ENCODE measurements at places on chromosomes 13 and 19. TPM values are rescaled to one million over a fixed set of nuclear protein-coding genes. Genes with fewer than 3 reads are reported as not detected.
A peak's percentile ranks its signal among the peaks of the same experiment; 100 is the strongest.

DNA sequence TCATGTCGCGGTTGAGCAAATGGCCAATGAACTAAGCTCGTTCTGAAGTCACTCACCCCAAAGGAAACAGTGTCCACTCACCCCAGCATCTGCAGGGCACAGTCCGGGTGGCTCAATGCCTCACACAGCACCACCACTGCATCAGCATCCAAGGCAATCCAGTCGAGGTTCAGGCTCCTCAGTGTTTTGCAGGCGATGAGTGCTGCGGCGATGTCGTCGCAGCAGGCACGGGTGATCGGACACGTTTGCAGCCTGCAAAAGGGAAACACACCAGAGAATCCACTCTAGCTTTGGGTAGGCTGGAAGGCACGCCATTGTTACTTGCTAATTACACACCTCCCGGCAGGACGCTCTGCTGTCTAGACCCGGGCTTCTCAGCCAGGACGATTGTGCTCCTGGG lies 26.5 kb downstream of the NLRP9 start:
- DNase-seq: no peak

Gene EPN1
- 20.8 TPM for total RNA-seq

Gene CASP14
- total RNA-seq: 29.3 TPM

- DNase-seq: no peak
Measured at GRCh38 chr13:74114202-74114601, 20.0 kb downstream of the KLF12 start.

GRCh38 chr13:67140006-67140405 lies 90.1 kb downstream of the PCDH9 start:
- no peak for DNase-seq

DNA sequence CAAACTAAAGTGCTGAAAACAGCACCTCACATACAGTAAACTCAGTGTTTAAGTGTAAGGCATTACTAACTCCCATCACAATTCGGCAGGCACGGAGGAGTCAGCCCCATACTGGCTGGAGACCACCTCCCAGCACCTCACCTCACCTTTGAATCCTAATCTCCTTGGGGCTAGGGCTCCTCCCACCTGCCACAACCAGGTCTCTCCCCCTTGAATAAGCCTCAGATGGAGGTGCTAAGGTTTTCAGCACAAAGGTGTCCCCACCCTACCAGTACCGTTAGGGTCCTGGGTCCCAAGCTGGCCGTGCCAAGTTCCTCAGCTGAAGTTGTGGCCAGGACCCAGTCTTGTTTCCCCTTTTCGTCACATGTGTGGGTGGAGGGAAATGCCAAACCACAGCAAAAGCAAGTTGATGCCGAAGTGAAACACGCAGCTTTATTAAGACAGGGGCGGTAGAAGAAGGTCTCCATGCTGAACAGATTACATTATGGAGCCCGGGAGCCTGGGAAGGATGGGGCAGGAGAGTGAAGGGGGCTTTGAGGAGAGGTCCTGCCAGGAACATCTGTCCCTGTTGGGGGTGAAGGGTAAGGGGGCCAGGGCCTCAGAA lies at the start of gene IGFLR1:
Gene IGFLR1, minus strand, starts transcription at position 332 of the 604 bp plus-strand sequence. CDS start 1,272 bp downstream, outside the sequence.
- no peak for DNase-seq

Gene TSHZ3
- total RNA-seq: 4.8 TPM

Gene ZDHHC20
- total RNA-seq: 102 TPM

DNA sequence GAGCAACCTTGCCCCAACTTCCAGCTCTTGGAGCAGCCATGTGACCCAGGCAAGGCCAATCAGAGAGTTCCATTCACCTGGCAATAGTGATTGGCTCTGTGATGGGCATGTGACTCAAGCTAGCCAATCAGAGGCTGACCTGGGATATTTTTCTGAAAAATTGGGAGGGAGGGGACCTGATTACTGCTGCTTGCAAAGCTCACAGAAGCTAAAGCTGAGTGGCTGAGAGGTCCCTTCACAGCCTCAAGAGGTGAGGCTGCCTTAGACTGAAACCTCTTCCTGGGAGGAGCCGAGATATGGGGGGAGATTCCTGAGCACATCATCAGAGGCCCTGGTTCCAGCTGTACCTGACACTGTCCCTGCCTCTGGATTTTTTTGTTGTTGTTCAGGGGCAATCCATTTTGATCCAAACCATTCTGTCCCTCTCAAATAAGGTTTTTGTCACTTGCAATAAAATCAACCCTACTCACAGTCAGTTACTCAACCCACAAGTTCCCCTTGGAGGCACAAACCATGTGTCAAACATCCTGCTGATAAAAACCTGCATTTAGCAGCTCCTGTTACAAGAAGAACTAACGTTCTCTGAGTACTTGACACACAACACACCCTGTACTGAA lies 4.8 kb downstream of the CIB3 start:
- DNase-seq: no peak

- no peak for DNase-seq
Measured at GRCh38 chr13:55001881-55002280, 1973.3 kb downstream of the OLFM4 start.

Gene ATP4A
- total RNA-seq: not detected

Gene CKM
- 426 TPM for total RNA-seq

DNA sequence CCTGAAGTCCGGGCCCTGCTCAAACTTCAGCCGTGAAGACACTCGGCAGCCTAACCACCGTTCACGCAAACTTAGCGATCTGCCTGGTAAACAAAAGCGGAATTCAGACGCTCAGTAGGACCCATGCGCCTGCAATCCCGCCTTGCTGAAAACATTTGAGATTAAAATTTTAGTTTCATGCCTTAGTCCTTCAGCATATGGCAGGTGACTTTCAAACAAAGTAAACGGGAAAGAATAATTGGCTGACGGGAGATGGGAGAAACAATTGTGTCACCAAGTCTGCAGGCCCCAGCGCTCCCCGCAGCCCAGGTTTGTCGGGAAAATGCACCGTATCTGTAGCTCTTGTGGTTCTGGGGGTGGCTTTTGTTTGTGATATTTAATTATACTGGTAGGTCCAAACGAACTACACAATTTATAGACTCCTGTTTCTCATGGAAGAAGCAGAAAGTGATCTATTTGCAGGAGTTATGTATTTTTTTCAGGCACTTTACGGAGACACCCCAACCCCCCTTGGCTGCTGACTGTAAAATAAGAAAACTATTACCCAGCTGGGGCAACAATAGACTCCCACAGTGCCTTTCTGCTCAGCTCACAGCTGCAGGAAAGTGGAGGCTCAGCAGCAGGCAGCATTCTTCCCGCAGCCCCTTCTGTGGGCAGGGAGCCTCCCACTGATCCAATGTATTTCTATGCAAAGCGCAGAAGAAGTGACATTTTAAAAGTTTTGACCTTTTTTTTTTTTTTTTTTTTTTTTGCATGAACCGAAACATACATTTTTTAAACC lies 94.8 kb downstream of the SOX1 start:
- no peak for DNase-seq

Gene PPP1R15A
- 58.4 TPM for total RNA-seq

DNA sequence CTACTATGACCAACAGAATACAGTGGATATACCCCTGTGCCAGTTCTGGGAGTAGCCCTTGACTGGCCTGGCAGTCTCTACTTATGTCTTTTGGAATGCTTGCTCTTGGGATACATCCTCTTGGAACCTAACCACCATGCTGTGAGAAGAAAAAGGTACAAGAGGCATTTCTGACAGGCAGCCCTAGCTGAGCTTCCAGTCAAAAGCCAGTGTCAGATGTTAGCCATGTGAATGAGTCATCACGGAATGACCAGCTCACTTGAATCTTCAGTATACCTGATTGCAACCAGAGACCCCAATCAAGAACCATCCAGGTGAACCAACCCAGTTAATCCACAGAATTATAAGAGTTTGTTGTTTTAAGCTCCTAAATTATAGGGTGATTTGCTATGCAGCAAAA lies 4.1 kb downstream of the CCDC169 start:
- no peak for DNase-seq

DNA sequence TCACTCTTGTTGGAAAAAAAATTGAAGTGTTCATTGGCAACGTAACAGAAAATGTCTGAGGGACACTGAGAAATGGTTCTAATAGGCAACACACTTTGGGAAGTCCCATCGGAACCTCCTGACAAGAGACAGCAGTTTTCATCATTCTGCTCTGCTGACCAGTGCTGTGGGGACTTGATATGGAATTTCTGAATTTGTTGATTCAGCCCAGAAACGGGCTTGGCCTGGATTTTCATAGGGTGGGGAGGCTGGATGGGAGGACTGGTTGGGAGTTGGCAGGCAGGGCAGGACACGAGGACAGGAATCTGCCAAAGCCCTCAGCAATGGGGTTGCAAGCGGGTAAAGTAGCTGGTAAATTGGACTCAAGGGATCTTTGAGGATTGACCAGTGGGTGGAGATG lies 96.5 kb downstream of the DCT start:
- DNase-seq: no peak

DNA sequence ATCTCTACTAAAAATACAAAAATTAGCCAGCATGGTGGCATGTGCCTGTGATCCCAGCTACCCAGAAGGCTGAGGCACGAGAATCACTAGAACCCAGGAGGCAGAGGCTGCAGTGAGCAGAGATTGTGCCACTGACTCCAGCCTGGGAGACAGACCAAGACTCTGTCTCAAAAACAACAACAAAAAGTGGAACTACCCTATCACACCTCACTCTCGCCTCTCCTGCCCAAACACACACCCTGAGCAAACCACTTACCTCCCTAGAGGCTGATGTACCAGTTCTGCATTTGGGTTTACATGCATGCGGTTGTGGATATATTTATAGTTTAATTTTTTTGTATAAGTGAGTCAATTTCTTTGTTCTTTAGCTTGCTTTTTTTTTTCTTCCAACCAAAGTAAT lies 7.7 kb upstream of the PTOV1 start:
- DNase-seq: no peak

GRCh38 chr13:25214491-25215252 lies 42.6 kb upstream of the AMER2 start:
- DNase-seq: no peak

Gene C19orf67
- total RNA-seq: not detected

- peak; percentile 67 for DNase-seq
Measured at GRCh38 chr19:47210689-47211316, 20.2 kb downstream of the BBC3 start.

DNA sequence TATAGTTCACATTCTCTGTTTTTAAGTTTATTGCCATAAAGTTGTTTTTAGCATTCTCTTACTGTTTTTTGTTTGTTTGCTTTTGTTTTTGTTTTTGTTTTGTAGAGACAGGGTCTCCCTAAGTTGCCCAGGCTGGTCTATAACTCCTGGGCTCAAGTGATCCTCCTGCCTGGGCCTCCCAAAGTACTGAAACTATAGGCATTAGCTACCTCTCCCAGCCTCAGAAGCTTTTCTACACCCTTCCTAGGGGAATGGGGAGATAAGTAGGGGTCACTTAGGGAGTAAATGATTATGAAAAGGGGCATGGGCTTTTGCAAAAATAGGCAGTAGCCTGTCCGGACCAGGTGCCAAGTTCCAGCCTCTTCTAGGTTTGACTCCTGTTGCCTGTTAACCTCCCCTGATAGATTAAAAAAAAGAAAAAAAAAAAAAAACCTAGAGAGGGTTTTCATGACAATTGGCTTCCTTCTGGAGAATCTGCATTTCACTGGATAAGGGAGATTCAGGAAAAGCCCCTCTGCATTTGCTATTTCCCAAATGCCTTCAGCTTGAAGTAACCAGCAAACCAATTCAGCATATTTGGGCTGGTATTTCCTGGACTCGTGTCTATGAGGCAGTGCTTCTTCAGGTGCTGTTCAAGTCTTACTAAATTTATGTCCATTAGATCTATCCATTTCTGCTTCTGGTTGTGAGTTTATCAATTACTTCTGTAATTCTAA lies 216.8 kb downstream of the TM9SF2 start:
- DNase-seq: no peak

- no peak for DNase-seq
Measured at GRCh38 chr13:82654143-82654542, 1228.1 kb downstream of the SLITRK1 start.

DNA sequence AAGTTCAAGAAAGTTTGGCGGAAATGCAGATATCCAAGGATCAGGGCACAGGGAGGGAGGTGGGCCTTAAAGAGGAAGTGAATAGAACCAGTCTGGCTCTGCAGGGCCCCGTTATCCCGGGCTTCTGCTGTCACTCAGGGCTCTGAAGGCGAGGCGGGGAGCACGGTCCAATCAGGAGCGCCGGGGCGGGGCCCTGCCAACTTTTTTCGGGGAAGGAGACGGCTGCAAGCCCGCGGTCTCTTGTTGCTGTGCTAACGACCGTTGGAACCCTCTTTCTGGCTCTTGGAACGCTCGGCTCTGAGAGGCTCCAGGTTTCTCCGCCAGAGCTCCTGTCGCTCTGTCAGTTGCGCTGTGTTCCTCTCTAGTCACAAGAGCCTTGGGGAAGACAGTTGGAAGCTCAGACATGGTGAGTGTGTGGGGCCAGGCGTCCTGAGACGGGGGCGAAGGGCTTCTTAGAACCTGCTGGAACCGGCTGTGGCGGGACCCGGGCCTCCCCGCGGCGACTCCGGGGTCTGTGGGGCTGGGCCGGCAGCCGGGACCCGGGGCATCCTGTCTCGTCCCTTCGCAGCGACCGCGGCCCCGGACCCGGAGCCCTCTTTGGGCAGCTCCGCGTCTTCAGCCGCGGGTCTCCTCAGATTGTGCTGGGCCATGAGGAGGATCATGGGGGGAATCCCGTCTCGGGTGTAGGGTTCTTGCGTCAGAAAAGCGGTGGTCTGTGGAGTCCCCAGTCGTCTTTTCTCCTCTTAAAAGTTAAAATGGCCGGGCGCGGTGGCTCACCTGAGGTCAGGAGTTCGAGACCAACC lies 27.7 kb downstream of the ZNF844 start:
- DNase-seq: peak; percentile 92

DNA sequence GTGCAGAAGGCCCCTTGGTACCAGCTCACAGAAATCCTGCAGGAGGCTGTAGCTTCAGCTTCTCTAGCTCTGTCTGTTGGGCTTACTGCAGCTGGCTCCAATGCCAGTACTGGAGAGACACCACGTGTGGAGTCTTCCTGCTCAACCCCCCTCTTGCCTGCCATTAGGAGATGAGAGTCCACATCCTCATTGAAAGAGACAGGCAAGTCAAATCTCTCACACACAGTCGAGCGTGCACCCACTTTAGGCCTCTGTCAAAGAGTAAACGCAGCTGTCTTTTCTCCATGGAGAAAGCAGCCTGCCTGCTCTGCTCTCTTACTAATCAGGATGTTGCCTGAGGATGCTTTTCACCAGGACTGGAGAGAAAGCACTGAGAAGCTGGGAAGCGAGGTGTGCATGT lies 523.0 kb upstream of the NBEA start:
- DNase-seq: no peak

DNA sequence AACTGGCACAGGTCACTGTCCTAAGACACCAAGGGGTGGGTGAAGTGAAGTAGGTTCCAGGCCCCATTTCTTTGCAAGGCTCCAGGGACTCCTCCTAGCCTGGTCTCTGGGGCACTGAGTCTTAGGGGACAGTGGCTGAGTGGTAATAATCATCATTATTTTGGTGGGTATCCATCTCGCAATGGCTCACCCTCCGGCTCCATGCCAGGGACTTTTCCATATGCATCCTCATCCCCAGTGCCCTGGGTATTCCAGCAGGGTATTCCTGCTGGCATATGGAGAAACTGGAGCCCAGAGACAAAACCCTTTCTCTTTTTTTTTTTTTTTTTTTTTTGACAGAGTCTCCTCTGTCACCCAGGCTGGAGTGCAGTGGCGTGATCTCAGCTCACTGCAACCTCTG lies 2.5 kb downstream of the PDE4A start:
- DNase-seq: no peak

Gene FLT1
- 22.3 TPM for total RNA-seq

GRCh38 chr19:48818234-48818820 lies 7.5 kb upstream of the BCAT2 start:
- DNase-seq: no peak

Gene CPB2
- total RNA-seq: not detected

Measured in skin of body (tissue), 3 donors.